ENCODE measurements at places on chromosomes 2 and 18. TPM values are rescaled to one million over a fixed set of nuclear protein-coding genes. Genes with fewer than 3 reads are reported as not detected.
A peak's percentile ranks its signal among the peaks of the same experiment; 100 is the strongest.

GCG gene
- total RNA-seq: not detected

RNF152 gene
- 23.8 TPM for total RNA-seq

RNF149 gene
- 61.5 TPM for total RNA-seq

VIL1 gene
- 0.59 TPM for total RNA-seq

IL1RN gene
- not detected for total RNA-seq

ANKRD30B gene
- total RNA-seq: not detected

GRCh38 chr2:109222825-109223471, 93.9 kb downstream of the SH3RF3 start:
- no peak overlapping the region for H3K27ac ChIP-seq
- no peaks in the 10 kb centered on the region for H3K36me3 ChIP-seq
- H3K4me3 ChIP-seq: no peak overlapping the region
- no peak for DNase-seq
- no peaks in the 10 kb centered on the region for H3K4me1 ChIP-seq

GRCh38 chr2:197993363-197993762, 189.0 kb downstream of the PLCL1 start:
- H3K27me3 ChIP-seq: no peaks in the 10 kb centered on the region
- no peaks in the 10 kb centered on the region for H3K4me1 ChIP-seq

GRCh38 chr18:54260396-54261072, 8.8 kb upstream of the POLI start:
- no peaks in the 10 kb centered on the region for H3K36me3 ChIP-seq
- H3K27me3 ChIP-seq: no peaks in the 10 kb centered on the region

DNA sequence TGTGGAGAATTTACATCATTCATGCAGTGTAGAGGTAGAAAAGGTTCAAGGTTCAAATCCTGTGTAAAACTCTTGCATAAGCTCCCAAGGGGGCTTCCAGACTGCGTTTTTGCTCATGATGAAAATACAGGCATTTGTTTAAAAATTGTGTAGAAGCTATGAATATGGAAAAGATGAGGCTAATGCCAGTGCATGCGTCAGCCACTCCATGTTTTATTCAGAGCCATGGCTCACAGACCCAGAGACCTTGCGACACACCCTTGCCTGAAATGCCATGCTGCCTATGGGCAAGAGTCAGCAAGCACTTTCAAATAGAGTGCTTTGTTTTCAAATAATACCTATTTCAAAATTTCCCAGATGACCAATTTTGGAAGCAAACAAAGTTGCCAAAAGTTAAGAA, 262.3 kb downstream of the TRIB2 start:
- no peaks in the 10 kb centered on the region for H3K36me3 ChIP-seq
- H3K27ac ChIP-seq: no peak overlapping the region
- H3K4me1 ChIP-seq: no peaks in the 10 kb centered on the region
- no peaks in the 10 kb centered on the region for H3K27me3 ChIP-seq

DNA sequence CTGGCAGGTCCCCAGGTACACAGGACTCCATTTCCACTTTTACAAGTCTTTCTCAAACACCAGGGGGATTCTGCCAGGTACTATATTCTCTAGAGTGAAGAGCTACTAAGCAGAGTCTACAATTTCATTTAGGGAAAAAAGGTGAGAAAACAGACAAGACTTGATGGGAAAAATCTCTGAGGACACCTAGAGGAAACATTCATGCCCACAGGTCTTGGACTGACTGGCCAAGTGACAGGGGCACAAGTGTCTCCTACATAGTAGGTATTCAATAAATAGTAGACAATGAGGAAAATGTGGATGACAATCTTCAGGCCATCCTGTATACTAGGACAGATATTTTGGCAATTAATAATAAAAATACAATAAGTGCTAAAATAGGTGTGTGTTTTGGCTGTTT, 228.6 kb downstream of the CLIP4 start:
- no peaks in the 10 kb centered on the region for H3K36me3 ChIP-seq
- H3K4me1 ChIP-seq: no peaks in the 10 kb centered on the region
- H3K4me3 ChIP-seq: no peak overlapping the region
- no peak overlapping the region for H3K27ac ChIP-seq
- no peaks in the 10 kb centered on the region for H3K27me3 ChIP-seq

GRCh38 chr2:234885118-234885517, 66.7 kb upstream of the SH3BP4 start:
- no peak overlapping the region for H3K4me3 ChIP-seq
- H3K27ac ChIP-seq: no peak overlapping the region
- peaks cover 4% of the 10 kb centered on the region for H3K4me1 ChIP-seq
- H3K36me3 ChIP-seq: no peaks in the 10 kb centered on the region
- no peak for DNase-seq

DNA sequence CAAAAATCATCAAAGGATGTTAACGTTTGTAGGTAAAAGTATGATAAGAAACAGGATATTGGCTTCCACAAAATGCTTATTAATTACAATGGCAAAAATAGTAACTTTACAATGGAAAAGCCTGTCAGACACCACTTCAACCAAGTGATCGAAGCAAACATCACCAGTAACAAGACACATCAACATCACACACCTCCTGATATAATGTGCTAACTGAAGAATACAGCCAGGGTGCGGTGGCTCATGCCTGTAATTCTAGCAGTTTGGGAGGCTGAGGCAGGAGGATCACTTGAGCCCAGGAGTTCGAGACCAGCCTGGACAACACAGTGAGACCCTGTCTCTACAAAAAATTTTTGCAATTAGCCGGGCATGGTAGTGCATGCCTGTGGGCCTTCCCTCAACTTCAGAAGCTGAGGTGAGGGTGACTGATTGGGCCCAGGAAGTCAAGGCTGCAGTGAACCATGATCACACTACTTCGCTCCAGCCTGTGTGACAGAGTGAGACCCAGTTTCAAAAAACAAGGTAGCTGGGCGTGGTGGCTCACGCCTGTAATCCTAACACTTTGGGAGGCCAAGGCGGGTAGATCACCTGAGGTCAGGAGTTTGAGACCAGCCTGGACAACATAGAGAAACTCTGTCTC, 15.0 kb downstream of the MGAT4A start:
- H3K27ac ChIP-seq: no peak overlapping the region
- H3K4me1 ChIP-seq: no peaks in the 10 kb centered on the region
- no peaks in the 10 kb centered on the region for H3K27me3 ChIP-seq
- no peak for DNase-seq
- H3K4me3 ChIP-seq: no peak overlapping the region

DNA sequence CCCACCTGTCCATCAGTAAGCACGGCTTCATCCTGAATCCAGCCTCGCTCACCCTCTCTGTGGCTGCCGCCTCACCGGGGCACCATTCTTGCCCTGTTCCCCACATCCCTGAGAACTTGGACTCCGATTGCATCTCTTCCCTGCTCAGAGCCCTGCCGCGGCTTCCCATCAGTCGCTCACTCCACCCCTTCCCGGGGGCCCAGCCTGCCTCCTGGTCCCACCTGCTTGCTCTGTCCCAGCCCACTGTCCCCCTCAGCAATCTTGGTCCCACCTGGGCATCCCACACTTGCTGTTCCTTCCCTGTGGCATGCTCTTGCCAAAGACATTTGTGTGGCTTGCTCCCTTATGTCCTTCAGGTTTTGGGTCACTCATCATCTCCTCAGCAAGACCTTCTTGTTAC, 56.3 kb downstream of the GREB1 start:
- no peak overlapping the region for H3K4me3 ChIP-seq
- no peaks in the 10 kb centered on the region for H3K4me1 ChIP-seq
- no peaks in the 10 kb centered on the region for H3K36me3 ChIP-seq
- H3K27ac ChIP-seq: no peak overlapping the region
- no peak for DNase-seq
- no peaks in the 10 kb centered on the region for H3K27me3 ChIP-seq

DNA sequence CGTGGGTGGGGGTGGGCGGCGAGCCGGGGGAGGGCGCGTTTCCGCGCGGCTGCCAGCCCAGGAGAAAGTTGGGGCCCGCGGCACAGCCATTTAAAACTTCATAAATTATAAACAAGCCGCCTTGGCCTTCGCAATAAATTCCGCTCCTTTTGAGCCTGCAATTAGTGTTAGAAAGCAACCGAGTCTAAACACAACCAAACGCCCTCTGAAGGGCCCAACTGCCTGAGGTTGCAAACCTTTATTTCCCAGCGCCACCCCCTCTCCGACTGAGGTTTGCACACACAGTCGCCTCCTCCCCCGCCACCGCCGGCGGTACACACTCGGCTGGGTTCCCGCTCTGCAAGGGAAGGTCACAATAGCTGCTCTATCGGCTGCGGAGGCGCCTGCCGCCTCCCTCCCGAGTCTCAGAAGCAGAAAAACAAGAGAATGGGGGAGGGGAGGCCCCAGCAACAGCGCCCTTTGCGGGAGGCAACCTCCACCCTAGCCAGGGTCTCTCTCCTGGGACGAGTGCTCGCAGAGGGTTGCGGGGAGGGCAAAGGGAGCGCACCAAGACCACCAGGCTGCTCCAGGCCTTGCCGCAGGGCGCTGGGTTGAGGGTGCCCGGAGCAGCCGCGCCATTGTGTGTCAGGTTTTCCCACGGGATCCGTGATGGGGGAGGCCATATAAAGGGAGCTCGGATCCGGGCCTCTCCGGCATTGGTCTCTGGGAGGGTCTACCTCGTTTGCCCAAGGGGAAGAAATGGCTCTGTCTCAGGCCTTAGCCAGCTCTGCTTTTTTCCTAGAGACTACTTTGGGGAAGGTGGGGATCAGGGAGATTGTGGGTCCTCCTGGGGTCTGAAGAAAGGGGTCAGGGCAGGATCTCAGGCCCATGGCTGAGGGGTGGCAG, 13.4 kb upstream of the HOXD1 start:
- H3K27me3 ChIP-seq: no peaks in the 10 kb centered on the region
- peak overlapping the region; percentile 83 for H3K27ac ChIP-seq

DNA sequence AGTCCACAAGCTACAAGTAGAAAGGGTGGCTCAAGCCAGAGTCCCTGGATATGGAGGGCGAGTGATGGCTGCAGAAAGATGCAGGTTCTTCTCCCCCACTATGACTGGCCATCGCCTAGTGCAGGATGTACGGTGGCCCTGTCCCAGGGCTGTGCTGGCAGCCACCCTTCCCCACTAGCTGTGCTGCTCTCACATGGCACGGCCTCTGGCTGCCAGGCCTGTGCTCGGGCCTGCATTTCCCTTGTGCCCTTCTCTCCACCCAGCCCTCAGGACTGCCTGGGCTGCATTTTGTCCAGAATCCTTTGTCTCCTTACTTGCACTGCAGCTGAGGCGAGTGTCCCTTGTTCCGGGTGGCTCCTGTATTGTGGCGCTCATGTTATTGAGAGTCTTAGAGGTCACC, 1.6 kb upstream of the RAMP1 start:
- peak; percentile 19 for DNase-seq
- H3K27ac ChIP-seq: peak overlapping the region; percentile 98

DNA sequence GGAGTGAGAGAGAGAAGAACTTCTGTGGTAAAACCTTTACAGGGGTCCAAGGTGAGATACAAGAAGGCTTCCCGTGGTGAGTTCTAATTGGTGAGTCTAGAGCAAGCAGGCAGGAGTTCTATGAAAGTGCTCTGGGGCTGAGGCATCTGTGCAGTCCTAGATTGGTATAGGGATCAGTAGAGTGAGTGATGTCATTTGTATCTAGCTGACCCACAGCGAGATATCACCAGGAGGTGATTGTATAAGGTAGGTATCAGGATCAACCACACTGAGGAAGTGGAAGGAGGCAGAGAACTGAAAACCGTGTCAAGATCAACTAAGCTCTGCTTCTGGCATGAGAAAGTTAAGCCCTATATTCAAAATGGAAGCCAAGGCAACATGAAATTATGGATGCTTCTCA, 1648.9 kb upstream of the TMEFF2 start:
- no peak overlapping the region for H3K27ac ChIP-seq
- no peak overlapping the region for H3K4me3 ChIP-seq
- no peaks in the 10 kb centered on the region for H3K4me1 ChIP-seq
- H3K27me3 ChIP-seq: no peaks in the 10 kb centered on the region

DNA sequence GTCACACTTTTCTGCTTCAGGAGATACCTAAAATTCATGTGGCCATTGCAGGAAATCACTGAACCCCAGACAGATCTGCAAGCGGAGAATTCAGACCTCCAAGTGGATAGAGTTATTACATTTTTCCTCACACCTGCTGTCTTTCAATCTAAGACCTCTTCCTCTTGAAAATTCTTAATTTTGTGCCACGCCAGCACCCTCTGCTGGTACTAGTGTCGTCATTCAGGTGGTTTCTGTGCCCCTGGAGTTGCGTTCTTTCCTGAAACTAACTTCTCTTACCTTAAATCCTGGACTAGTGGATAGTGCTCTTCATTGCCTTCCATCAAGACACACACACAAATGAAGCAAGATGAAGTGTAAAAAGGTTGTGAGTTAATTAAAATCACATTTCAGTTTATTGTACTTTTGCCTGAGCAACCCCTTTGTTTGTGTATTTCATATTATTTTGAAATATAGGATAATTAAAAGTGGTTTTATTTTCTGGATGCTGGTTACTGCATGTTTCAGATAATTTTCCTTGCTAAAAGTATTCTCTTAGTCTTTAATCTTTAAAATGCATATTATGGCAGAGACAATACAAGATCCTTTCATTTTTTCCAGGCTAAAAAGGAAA, 1.6 kb upstream of the DNER start:
- H3K4me3 ChIP-seq: no peak overlapping the region
- H3K27me3 ChIP-seq: peaks cover 9% of the 10 kb centered on the region
- no peaks in the 10 kb centered on the region for H3K36me3 ChIP-seq
- DNase-seq: no peak
- no peaks in the 10 kb centered on the region for H3K4me1 ChIP-seq

All from uterus (tissue), 4 donors.